ENCODE measurements at places on chromosomes 1 and 21.

DNA sequence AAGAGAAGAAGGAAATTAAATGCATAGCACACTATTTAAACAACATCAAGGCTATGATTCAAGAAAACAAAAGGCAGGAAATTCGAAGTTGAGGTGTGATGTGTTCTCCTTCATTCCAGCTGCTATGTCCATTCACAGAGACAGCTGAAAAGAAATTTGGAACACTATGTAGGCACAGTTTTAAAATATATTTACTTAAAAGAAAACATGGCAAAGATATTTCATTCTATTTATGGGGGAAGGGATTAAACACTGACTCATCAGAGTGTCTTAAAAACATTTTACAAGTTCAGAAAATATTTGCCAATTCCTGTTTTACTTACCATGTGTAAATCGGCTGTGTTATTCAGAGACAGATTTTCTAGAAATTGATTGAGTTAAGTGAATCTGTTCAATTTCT, 39.4 kb upstream of the NGF start:
- no peak for DNase-seq

GRCh38 chr1:72845981-72846380, 563.6 kb upstream of the NEGR1 start:
- no peak for DNase-seq

DNA sequence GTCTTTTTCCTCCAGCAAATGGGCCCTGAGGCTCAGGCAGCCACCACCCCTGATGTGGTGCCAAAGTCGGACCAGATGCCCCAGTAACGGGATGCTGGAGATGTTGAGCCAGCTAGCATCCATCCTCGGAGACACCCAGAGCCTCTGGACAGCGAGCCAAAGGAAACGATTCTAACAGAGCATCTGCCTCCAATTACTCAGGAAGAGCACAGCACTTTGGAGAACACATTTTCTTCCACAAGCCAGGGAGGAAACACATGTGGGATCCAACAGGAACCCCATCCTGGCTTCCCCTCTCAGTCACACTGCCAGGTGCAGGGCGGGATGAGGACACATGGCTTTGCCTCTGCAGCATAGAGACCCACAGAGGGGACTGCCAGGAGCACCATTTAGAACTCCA, 44.9 kb downstream of the C1orf198 start:
- DNase-seq: no peak

GRCh38 chr1:150235294-150235851, 539 bp downstream of the ANP32E start:
- DNase-seq: peak; percentile 44

GRCh38 chr1:114331936-114332335, 178.3 kb upstream of the SYT6 start:
- DNase-seq: no peak

DNA sequence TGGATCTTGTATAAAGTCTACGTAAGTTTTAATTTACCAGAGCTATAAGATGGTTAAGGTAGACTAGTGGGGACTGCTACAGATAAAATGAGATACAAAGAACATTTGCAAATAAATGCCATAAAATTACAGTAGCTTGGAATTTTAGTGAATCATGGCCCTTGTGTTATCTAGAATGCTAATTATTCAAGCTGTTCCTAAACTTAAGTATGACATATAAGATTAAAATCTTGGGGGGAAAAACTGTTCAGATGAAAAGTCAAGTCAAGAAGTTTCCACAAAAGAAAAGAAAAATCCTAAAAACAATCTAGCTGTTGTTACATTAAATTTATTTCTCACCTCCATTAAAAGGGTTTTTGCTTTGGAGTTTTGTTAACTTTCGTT, 51.7 kb downstream of the SIM2 start:
- DNase-seq: no peak

DNA sequence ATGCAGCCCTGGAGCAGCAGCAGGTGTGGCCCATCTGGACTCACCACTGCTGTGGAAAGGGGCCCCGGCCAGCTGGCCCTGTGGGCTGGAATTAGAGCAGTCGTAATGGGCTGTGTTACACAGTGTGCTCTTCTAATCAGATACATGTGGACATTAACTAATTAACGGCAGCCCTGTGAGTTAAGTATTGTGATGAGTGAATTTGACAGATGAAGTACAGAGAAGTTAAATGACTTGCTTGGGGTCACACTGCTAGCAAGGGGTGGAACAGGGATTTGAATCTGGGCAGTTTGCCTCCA, 58.6 kb downstream of the MDM4 start:
- DNase-seq: no peak

- no peak for DNase-seq
Observed at GRCh38 chr1:83064589-83065242, 934.2 kb downstream of the TTLL7 start.

Measured in NCI-H524 (cell line).